ENCODE measurements at places on chromosomes 3 and 15.

- no peak for DNase-seq
Observed at GRCh38 chr3:192128922-192129321, 598.4 kb downstream of the FGF12 start.

- no peak for DNase-seq
Observed at GRCh38 chr3:63199606-63200005, 78.5 kb upstream of the SYNPR start.

DNA sequence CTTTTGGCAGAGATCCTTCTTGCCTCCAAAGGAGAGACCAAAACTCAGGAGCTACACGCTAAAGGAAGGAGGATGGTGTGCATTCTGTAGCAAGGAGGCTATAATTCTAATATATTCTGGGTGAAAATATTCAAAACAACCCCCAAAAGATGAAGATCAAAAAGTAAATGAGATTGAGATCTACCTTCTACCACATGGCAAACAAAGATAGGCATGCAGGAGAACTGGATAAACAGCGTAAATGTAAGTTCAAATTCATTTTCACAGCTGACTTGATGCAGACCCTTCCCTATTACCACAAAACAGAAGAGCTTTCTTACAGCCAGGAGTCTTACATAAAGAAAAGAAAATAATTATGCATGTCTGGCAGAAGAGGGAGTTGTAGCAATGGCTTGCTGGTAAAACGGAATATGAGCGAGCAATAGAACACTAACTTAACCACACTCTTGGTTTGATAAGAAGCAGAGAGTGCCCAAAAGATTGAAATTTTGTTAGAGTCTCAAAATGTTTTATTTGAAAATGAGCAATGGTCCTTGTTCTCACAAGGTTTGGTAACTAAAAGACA lies 272.7 kb downstream of the MECOM start:
- no peak for DNase-seq

GRCh38 chr3:147431751-147432150 lies 22.6 kb downstream of the ZIC1 start:
- no peak for DNase-seq

GRCh38 chr3:51944451-51945021 lies 2.4 kb downstream of the PARP3 start:
- peak; percentile 56 for DNase-seq

DNA sequence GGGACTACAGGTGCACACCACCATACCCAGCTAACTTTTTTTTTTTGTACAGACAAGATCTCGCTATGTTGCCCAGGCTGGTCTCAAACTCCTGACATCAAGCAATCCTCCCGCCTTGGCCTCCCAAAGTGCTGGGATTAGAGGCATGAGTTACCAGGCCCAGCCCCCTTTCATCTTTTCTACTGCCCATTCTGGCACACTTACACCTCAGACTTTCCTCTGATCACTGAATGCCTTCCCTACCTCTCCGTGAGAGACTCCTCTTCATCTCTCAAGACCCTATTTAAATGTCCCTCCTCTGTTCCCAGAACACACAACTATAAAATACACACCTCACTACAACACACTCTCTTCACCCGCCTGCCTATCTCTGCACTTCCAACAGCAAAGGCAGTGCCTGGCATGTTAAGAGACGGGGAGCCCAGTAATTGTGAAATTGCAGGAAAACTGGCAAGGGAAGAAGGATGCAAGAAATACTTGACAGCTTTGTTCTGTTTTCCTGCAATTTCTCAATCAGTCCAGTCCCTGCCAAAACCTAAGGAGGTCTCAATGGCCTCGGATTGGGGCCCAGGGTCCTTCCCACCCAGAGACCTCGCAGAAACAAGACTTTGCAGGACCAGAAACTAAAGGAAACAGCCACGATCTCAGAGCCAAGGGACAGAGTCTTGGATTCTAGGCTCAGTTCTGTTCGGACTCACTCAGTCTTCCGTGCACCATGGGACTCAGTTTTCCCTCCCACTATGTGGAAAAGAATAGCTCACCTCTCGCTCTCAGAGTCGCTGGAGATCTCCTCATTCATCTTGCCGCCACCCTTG lies 849 bp downstream of the RRP9 start:
- DNase-seq, result peak; percentile 36

DNA sequence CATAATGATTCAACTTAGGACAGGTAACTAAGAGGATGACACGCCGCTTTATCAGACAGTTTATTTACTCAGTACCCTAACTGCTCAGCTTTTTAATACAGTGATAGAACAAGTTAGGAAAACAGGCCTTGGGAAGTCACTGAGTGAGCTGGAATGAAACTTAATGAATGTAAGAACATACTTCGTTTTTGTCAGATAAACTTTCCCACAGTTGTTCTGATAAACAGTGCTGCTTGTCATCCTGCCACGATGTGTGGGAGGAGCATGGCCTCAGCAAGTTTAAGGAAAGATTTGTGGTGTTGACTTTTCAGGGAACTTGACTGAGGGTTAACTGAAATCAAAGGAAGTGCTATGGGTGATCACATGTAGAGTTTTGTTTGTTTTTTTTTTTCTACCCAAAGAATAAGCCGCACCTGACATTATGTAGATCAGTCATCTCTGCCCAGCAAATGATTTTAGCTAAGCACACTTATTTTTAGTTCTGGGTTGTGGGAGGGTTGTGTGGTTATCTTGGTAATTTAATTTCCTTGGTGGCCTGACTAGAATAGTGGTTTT lies 5.6 kb upstream of the P2RY14 start:
- peak; percentile 65 for DNase-seq

GRCh38 chr15:98663606-98664005 lies 15.3 kb downstream of the IGF1R start:
- DNase-seq, result no peak

DNA sequence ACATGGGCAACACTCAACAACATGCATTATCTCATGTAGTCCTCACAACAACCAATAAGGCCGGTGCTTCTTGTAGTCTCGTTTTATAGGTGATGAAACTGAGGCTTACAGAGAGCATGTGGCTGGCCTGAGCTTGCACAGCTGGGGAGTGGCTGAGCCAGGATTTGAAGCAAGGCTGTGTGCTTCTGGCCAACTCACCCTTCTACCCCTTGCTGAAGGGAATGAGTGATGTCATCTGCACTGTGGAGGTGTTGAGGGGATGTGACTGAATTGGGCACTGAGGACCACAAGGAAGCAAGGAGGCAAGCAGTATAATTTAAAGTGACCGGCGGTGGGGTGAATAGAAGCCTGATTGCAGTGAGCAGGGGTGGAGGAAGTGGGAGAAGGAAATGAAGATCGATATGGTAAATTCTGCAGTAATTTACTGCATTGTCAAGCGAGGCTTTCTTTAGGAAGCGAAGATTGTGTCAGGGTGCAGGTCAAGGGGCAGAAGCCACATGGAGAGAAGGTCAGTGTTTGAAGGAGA lies 62.3 kb downstream of the MINAR1 start:
- DNase-seq, result no peak

- DNase-seq, result peak; percentile 82
Observed at GRCh38 chr3:38649500-38650247, at the start of gene SCN5A. SCN5A (minus strand) TSS chr3:38649687; CDS start chr3:38633307, 16,380 bp downstream.

GRCh38 chr3:120625159-120625586 lies 29.0 kb downstream of the NDUFB4 start:
- no peak for DNase-seq

DNA sequence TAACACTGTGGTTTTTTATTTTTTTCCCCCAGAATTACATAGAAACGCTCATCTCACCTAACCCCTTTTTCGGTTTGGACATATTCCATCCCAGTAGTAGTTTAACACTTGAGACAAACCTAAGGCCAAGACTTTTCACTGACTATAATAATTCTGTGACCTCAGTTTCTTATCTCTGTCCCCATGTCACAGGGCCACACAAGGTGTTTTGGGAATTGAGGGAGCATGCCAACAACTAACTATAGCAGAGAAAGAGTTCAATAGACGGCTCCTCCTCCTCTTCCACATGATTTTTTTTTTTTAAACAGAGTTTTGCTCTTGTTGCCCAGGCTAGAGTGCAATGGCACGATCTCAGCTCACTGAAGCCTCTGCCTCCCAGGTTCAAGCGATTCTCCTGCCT lies 27.4 kb upstream of the GHSR start:
- DNase-seq, result no peak

- no peak for DNase-seq
Observed at GRCh38 chr3:15359677-15360397, 27.5 kb upstream of the SH3BP5 start.

DNA sequence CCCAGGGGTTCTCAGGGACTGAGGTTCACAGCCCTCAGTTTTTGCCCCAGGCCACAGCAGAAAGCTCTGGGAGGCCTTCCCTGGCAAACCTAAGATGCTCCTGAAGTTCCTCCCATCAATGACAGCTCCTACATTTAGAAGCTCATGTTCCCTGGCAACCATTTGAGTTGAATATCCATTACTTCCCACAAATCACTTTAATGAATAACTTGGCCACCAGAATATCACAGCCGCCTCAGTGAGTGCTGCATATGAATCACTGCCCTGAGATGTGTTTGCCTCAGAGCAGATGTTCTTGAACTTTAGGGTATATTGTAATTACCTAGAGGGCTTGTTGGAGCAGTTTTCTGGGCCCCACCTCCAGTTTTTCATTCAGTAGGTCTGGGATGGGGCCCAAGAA lies 27.4 kb downstream of the SLCO2A1 start:
- DNase-seq, result no peak

GRCh38 chr3:190258634-190259033 lies 63.6 kb downstream of the CLDN1 start:
- no peak for DNase-seq

- DNase-seq, result no peak
Observed at GRCh38 chr15:74394090-74394846, 26.8 kb upstream of the CYP11A1 start.

- DNase-seq, result peak; percentile 77
Observed at GRCh38 chr3:195537995-195538394, 5.1 kb downstream of the PPP1R2 start.

- DNase-seq, result no peak
Observed at GRCh38 chr3:156469456-156469855, 85.5 kb downstream of the SSR3 start.

DNA sequence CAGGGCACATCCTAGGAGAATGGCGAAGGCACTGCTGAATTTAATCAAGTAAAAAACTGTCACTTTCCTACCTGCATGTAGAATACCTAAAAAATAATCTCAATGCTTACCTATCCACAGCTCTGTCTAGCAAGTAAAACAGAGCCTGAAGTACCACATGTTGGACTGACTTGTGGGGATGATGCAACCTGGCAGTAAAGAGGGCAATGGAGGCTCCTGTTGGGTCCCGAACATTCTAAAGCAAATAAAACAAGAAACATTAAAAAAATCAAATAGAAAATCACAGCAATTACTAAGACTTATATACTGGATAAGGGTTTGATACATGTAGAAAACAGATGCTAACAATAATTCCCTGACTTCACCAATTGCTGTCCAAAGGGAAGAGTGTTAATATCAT lies 56.1 kb downstream of the PTPN9 start:
- DNase-seq, result no peak

DNA sequence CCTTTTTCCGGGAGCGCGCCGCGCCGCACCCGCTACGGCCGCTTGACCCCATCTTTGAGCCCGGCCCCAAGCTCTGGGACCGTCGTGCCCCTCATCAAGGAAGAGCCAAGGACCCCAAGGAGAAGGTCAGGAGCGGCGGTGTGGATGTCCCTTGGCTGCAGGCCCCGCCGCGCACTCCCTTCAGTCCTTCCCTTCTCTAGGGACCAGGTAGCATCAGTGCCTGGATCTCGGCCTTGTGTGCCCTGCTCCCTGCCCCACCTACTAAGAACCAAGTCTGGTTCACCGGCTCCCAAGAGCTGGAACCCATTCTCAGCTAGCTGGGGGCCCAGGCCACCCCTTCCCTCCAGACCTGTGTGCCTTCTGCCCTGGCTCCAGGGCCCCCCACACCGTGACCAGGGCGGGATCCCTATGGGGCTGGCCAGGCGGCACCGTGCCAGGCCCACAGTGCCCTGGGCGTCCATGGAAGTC lies 69.3 kb upstream of the CGNL1 start:
- peak; percentile 61 for DNase-seq

DNA sequence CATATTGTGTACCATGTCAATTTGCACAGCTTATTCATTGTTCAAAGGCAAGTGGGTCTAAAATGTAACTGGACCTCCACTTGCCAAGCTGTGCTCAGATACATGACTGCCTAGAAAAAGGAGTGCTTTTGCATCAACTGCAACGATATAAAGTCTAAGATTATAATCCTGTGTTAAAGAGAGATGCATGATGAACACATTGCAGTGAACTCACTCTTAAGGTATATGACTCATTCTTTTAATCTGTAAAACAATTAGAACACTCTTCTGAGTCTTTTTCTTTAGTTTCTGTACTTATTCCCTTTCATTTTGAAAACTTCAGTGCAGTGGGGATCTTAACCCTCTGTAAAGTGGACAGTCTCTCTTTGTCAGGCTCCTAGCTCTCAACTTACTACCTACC lies 982.8 kb downstream of the ROBO1 start:
- DNase-seq, result no peak

DNA sequence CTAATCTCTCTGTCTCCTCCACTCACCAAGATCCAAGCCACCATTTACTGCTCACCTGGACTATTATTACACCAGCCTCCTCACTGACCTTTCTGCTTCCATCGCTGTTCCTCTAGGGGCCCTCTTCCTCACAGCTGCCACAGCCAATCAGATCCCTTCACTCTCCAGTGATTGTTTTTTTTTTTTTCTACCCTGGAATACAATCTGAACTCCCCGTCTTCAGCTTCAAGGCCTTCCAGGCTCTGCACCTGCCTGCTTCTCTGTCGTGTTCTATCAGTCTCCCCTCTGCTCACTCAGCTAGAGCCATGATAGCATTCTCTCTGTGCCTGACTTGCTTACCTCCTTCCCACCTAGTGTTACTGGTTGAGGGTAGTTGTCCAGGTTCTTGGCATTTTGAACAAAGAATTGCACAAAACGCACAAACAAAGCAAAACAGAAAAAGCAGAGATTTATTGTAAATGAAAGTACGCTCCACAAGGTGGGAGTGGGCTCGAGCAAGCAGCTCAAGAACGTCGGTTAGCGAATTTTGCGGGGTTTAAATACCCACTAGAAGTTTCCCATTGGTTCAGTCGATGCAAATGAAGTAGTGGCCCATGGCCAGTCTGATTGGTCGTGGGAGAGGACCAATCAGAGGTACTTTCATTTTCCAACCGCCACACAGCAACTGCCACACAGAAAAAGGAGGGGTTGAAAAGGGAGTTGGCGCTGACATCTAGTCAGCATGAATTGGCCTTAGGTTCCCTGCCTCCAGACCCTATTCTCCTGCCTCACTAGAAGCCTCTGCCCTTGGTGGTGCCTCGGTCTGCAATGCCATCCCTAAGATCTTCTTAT lies 188.9 kb downstream of the TLE3 start:
- no peak for DNase-seq

DNA sequence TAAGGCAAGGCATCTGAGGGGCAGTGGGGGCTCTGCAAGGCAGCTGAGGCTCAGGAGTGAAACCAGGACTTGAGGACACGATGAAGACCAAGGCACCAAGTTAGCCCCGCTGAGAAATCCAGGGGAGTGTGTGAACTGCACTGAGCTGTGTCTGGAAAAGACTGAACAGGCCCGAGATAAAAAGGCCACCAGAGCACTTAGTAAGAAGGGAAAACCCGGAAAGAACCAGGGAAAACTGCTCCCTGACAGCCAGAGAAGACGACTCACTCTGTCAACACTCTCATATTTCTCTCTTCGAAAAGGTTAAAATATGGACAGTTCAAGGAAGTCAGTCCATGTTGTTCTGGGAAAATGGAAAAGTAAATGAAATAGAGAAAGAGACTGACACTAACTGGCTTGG lies 109.0 kb downstream of the SEC22A start:
- no peak for DNase-seq

- no peak for DNase-seq
Observed at GRCh38 chr15:60062826-60063225, 58.7 kb downstream of the FOXB1 start.

- no peak for DNase-seq
Observed at GRCh38 chr3:182722907-182723306, 70.4 kb upstream of the ATP11B start.

GRCh38 chr15:41160639-41161315 lies 44.7 kb upstream of the INO80 start:
- no peak for DNase-seq
